ENCODE measurements at places on chromosomes 13 and 19.

GRCh38 chr19:46718157-46718933 is 1.4 kb upstream of the PRKD2 start:
- DNase-seq, result peak; percentile 77

DNA sequence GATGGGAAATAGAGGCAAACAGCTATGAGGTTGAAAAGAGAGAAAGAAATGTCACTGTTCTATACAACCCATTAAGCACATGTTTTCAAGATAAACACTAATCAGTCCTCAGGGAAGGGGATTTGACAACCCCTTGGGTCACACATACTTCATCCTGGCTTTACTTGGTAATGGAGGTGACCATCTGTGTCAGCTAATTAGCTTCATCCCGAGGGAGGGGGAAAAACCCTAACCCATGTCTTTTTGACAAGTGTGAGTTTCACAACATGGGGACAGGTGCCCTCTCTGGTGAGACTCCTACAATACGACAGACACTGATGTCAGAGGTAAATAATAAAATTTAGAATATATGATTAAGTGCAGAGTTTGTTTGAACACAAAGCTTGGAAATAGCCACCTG is 43.1 kb downstream of the ZNF611 start:
- DNase-seq, result peak; percentile 26

GRCh38 chr13:24745516-24745860 is 18.5 kb upstream of the RNF17 start:
- DNase-seq, result no peak

DNA sequence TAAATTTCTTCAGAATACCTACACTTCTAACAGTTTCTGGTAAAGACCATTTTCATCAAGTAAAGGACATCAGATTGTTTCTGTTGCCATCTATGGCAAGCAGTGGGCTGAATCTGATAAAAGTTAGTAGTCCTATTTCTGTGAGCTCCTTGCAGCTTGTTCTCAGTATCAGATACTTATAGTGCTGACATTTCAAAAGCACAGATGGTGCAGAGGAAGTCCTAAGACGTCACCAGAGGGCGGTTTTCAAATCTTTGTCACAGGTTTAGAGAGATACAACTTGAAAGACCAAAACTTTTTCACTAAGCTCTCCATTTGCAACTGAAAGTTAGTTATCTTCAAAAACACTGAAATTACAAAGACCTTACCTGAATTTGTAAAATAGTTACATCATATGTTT is 719.8 kb downstream of the SLITRK1 start:
- DNase-seq, result no peak

DNA sequence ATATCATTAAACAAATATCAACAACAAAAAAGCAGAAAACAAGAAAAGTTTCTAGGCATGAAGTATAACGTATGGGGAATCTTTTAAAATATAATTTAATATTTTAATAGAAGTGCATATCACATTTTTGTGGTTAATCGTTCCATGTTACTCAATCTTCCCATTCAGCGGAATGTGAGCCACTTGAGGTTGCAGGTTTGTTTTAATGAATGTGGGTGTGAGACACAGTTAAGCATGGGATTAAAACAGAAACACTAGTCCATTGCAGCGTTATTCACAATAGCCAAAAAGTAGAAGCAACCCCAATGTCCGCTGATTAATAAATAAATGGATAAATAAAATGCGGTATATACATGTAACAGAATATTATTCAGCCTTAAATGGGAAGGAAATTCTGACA is 146.0 kb downstream of the NDFIP2 start:
- no peak for DNase-seq

- no peak for DNase-seq
Measured at GRCh38 chr19:55660991-55661390, 6.2 kb downstream of the U2AF2 start.

GRCh38 chr13:102472650-102473049 is 70.8 kb upstream of the FGF14 start:
- DNase-seq, result no peak

- DNase-seq, result peak; percentile 91
Measured at GRCh38 chr19:39502640-39503417, 4.1 kb downstream of the DLL3 start.

GRCh38 chr19:45448887-45449299 is 18.9 kb upstream of the FOSB start:
- DNase-seq, result no peak

GRCh38 chr13:45688577-45688976 is 13.5 kb upstream of the CBY2 start:
- no peak for DNase-seq

DNA sequence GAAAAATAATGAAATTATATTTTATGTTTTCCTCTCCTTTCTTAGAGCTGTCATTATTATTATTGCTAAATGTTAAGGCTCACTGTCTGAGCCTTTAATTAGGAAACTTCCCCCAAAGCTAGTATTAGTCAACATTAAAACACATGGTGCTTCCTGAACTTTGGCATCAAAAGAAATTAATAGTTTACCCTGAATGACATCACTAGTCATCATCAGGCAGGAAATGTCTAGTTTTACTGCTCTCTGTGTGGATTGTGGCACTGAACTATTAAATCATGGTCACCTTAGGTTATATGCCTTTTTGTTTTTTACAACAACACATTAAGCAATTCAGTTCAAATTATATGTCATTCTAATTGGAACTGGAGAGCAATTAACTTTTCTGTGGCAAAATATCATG is 595.5 kb downstream of the SLITRK1 start:
- no peak for DNase-seq

- no peak for DNase-seq
Measured at GRCh38 chr13:102197193-102197592, 204.7 kb downstream of the FGF14 start.

DNA sequence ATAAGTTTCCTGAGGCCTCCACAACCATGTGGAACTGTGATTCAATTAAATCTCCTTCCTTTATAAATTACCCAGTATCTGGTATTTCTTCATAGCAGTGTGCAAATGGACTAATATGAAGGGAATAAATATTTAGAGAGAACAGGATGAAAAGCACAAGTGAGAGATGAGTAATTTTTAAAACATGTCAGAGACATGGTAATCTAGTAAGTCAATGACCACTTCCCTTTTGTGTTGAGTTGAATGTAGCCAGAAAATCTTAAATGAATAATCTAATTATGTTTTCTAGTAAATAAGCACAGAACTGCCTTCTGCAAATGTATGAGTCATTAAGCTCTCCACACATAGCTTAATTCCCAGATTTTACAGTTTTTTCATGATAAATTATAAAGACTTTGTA is 524.1 kb upstream of the SLITRK5 start:
- DNase-seq, result no peak

DNA sequence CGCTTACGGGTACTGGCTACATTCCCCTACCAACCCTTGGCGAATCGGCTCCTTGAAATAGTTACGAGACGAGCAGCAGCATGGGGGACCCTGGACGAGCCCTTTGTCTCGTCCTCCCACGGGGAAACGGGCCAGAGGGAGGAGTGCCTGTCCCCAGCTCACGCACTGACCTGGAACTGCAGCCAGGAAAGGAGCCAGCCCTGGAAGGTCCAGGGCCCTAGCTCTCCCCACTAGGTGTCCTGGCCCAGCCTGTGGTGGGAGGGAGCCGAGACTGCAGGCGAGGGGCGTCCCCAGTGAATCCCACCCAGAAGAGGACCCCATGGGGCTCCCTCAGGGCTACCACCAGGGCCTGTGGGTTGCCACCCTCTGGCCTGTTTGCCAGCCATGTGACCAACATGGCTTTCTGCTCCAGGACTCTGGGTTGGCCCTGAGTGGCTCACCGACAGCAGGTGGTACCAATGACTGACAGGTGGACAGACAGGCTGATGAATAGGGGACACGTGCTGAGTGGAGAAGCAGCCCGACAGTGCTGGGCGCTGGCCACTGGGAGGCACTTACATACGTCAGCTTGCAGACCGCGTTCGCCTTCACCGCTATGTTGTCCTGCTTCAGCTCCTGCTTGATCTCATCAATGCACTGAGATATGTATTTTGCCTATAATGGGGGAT is 13.2 kb downstream of the AP3D1 start:
- DNase-seq, result no peak

- DNase-seq, result no peak
Measured at GRCh38 chr13:100184095-100184494, 95.2 kb downstream of the PCCA start.

- no peak for DNase-seq
Measured at GRCh38 chr19:30116984-30117555, 175.0 kb downstream of the URI1 start.

DNA sequence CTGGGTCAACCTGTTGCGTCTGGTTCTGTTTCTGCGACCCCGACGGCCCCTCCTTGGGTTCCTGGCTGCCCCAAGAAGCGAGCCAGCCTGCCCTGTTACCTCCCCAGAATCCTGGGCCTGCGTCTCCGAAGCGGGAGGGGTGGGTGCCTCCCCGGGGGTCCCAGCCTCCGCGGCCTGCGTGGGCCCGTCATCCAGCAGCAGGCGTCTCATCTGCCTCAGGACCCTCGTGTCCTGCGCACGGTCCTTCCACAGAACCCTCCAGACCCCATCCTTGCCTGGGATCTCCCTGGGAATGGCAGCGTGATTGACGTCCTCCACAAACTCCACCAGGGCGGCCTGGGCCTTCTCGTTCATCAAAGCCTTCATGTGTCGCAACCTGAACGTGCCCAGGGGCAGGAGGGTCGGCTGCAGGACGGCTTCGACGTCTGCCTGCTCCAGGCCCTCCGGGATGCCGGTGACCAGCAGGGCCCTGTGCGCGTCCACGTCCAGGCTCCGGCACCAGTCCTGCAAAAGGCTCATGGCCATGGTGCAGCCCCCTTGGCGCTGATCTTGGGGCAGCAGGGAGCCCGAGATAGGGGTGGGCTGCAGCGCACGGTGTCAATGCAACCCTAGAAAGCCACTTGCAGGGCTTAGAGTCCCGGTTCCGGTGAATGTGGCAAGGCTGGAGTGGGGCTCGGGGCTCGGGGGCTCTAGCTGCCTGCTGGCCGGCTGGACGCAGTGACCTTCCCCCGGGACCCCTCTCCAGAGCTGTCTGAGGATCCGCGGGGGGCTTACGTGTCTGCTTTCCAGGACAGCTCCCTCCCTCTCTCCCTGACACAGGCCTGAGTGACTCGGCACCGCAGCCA is 504 bp downstream of the PNMA8B start:
- no peak for DNase-seq

GRCh38 chr19:33462112-33462791 is 59.3 kb downstream of the PEPD start:
- no peak for DNase-seq

- DNase-seq, result no peak
Measured at GRCh38 chr19:35043906-35044305, 2.4 kb downstream of the HPN start.

DNA sequence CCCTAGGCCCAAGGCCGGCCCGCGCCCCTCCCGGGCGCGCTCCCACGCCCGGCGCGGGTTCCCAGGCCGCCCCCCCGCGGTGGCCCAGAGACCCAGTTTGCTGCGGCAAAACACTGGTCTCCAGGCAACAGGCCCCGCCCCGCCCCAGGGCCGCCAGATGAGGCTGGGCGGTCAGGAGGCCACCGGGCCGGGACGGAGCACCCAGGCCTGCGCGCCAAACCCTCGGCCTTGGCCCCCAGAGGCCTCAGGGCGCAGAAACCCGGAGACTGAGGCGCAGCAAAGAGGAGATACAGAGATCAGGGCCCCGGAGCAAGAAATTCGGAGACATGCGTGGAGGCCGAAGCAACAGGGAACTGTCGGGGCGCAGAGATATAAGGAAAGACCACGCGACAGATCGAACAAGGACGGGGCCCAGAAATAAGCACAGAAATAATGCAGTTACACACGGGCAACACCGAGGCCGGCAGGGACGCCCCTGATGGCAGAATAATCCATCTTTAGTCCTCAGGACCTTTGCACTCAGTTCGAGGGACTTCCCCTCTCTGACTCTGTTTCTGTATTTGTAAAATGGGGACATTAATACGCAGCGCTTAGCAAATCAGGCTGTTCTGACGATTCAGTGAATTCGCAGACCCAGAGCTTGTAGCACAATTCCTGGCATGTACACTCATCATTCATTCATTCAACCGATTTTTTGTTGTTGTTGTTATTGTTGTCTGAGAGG is 20.8 kb upstream of the ERCC1 start:
- peak; percentile 94 for DNase-seq

- DNase-seq, result no peak
Measured at GRCh38 chr19:48716562-48717291, 2.8 kb downstream of the MAMSTR start.

DNA sequence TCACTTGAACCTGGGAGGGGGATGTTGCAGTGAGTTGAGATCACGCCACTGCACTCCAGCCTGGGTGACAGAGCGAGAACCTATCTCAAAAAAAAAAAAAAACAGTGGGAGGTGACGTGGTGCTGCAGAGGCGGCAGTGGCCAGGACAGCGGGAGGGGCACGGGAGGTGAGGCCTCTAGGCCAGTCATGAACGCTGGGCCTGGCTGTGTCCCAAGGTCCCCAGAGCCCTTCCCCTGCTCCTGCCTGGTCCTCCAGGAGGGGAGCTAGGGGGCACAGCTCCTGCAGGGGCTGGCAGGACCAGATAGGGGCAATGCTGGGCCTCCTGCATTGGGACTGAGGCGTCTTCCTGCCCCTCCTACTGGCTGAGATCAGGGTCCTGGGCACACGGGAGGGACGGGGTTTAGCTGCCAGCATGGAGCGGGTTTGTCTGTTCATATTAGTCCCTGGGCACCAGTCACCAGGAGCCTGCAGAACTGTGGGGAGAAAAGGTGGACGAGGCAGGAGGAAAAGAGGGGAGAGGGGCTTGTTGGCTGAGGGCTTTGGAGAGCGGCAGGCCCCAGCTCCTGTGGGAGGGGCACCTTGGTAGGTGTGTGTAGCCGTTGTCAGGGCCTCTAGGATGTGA is 4.5 kb downstream of the MAP2K7 start:
- DNase-seq, result no peak

GRCh38 chr19:35843676-35844481 is 8.4 kb downstream of the NPHS1 start:
- no peak for DNase-seq

GRCh38 chr19:1750343-1751021 is 2.8 kb upstream of the ONECUT3 start:
- no peak for DNase-seq

- DNase-seq, result no peak
Measured at GRCh38 chr13:79946556-79946955, 394.4 kb downstream of the SPRY2 start.

DNA sequence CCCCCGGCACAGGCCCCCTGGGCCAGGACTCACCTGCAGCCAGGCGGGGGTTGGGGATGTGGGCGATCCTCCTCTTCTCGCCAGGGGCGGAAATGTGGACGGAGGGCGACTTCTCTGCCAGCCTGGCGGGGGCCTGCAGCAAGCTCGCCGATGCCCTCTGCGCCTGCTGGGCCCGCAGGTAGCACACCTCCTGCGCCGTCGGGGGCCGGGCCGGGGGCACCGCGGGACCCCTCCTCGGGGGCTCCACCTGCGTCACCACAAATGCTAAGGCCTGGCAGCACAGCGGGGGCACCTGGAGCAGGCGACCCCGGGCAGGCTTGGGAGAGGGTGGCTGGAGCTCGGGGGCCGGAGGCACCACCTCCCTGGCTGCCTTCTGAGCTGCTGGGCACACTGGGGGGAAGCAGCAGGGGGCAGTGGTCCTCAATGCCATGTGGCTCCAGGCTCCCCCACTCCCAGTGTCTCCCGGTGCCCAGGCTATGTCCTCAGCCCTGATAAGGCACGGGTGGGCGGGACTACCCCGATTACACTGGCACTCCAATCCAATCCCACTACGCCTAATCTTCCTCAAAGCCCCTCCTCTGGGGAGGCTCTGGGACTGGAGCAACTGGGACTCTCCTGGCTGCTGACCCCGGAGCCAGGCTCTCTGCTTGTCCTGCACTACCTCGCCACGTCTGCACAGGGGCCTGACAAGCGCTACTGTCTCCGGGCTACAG is 11.6 kb upstream of the ATP8B3 start:
- no peak for DNase-seq

- DNase-seq, result no peak
Measured at GRCh38 chr19:49111218-49111998, 2.8 kb upstream of the LIN7B start.
